Mesenteric fat pad (tissue), 1 donor: ENCODE measurements at places on chromosomes 5 and 9.

DNA sequence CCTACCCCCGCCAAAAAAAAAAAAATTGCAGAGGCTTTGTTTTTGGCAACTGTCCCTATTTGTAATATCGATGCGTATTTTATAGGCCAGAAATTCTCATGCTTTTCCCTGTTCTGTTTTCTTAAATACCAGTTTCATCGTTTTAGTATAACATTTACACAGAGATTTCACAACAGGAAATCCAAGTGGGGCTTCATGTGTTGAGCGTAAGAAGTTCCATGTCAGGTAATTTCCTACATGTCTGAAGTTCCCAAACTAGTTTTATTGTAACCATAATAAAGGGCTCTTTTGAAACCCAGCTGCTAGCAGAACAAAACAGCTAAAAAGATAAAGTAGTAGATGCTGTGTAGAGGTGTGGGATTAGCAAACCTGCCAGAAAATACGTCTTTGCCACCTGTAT is 4.2 kb downstream of the SMC5 start:
- DNase-seq = no peak

- no peak for DNase-seq
Observed at GRCh38 chr5:63500242-63500641, 462.0 kb downstream of the HTR1A start.

GRCh38 chr5:174951151-174951780 is 226.9 kb downstream of the MSX2 start:
- no peak for DNase-seq

GRCh38 chr5:158265346-158265745 is 406.4 kb upstream of the CLINT1 start:
- DNase-seq = no peak

- DNase-seq = no peak
Observed at GRCh38 chr9:136535070-136535469, 10.8 kb downstream of the NOTCH1 start.

DNA sequence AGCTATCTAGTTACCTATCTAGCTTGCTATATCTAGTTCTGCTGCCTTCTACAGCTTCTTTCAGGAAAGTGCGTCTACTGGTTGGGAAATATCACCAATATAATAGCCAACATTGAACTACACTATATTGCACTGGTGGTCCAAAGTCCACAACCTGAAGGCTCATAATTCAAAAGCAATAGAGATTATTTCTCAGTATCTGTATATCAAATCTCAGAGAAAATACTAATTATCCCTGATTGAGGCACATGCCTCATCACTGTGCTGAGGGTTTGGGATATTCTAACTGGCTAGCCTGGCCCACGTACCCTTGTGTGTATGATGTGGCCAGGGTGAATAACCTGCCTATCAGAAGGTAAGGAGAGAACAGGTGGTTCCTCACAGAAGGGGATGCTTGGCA is 53.8 kb downstream of the SH3RF2 start:
- no peak for DNase-seq

- DNase-seq = no peak
Observed at GRCh38 chr5:31639481-31640411, 815 bp downstream of the PDZD2 start.

DNA sequence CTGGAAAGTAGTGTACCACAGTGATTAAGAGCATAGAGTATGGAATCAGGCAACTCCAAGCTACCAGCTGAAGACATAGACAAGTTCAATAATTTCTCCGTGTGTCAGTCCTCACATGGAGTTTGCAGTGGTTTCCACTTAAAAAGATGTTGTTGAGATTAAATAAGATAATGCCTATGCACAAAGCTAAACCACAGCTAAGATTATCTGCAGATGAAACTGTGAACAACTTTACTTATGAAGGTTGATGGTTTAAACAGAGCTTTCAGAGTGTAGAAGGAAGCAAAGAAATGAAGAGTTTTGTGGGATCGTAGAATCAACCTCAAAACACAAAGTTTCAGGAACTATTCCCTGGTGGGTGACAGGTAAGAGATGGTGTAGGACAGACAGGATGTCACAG is 223.5 kb upstream of the IL12B start:
- DNase-seq = no peak

DNA sequence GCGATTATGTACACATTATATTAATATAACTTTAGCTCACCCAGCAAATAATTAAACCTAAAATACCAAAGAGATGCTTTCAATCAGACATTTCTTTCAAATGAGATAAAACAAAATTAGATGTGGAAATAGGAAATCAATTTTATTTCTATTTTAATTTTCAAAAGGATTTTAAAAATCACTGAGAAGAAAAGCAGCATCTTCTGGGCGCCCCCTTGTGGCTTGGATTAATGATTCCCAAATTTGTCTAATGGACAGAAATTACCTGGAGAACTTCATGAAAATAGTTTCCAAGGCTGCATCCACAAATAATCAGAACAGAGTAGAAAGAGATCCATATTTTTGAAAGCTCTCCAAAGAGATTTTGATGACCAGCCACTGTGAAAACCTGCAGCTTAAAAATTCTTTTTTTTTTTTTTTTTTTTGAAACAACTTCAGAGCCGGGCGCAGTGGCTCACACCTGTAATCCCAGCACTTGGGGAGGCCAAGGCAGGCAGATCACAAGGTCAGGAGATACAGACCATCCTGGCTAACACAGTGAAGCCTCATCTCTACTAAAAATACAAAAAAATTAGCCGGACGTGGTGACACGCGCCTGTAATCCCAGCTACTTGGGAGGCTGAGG is 50.9 kb upstream of the CEMIP2 start:
- DNase-seq = no peak

DNA sequence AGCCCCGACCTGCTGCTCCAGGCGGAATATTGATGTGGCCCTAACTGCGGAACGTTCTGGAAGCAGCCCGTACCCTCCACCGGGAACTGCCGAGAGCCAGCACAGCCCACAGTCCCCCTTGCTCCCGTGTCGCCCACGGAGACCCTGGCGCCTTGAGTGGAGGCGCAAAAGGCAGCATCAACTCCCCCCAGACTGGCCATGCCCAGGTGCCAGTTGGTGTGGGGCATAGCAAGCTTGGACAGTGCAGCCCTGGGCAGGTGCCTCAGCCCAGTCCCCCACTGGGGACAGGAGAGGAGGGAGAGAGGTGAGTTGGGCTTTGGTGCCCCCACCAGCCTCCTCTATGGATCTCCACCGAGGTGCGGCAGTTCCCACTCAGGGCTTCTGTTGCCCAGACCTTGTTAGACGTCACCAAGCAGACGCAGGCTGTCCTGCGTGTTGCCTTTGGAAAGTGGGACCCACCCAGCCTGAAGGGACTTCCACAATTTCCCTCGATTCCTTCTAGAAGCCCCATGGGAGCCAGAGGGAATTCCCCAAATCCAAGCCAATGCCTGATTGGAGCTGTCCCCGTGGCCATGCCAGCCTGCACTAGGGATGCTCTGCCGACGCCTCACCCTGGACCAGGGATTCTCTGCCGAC is 19.8 kb upstream of the NRARP start:
- DNase-seq = no peak

DNA sequence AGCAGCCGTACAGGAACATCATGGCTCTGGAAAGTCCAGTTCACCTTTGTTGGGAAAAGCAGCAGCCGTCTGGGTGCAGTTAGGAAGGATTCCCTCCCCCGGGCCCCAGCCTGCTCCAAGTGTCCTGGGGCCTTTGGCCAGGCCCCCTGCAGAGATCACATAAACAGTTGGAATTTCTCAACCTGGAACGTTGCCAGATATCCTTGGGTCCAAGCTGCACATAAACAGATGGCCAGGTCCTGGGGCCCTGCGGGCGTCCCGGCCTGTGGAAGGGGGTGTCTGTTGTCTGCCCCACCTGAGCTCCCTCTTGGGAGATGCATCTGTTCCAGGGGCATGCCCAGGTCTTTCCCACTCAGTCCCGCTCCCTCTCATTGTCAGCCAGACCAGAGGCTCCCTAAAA is 92.7 kb downstream of the COL5A1 start:
- no peak for DNase-seq

- DNase-seq = no peak
Observed at GRCh38 chr5:149667084-149667828, 62.9 kb upstream of the PPARGC1B start.

GRCh38 chr9:21670374-21670773 is 132.1 kb upstream of the MTAP start:
- DNase-seq = no peak

DNA sequence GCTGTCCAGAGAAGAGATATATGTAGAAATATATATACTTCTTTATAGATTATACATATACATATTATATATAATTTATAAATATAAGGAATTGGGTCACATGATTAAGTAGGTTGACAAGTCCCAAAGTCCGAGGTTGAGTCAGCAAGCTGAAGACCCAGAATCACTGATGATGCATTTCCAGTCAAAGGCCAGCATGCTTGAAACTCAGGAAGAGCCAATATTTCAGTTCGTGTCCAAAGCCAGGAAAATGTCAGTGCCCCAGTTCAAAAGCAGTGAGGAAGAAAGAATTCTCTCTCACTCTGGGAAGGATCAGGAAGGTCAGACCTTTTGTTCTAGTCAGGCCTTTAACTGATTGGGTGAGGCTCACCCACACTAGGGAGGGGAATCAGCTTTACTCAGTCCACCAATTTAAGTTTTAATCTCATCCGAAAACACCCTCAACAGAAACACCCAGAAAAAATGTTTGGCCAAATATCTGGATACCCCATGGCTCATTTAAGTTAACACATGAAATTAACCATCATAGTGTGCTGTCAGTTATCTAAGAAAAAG is 42.0 kb upstream of the LVRN start:
- DNase-seq = no peak
